Activated gamma-delta T cell (primary cell): ENCODE measurements at places on chromosomes 4 and X.

GRCh38 chrX:130915302-130915701 lies 12.3 kb upstream of the ENOX2 start:
- DNase-seq: no peak

DNA sequence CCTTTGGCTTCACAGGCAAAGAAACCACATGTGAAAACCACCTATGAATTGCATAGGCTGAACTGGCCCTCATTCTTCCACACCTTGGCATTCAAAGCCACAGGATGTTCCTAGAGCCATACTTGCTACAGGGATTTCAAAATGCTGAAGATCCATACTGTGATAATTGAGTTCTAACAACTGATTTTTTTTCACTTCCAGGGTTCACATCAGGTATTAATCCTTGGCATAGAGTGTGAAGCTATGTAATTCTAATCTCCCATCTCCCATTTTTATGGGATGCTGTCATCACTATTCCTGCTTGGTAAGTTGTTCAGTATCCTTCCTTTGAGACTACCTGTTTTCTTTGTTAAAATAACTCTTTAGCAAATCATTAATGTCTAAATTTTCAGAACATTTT lies 1569.2 kb upstream of the ADGRL3 start:
- no peak for DNase-seq

- DNase-seq: no peak
Observed at GRCh38 chrX:120697053-120697452, 67.2 kb upstream of the C1GALT1C1 start.

GRCh38 chr4:116480546-116480945 lies 604.8 kb downstream of the TRAM1L1 start:
- DNase-seq: no peak

DNA sequence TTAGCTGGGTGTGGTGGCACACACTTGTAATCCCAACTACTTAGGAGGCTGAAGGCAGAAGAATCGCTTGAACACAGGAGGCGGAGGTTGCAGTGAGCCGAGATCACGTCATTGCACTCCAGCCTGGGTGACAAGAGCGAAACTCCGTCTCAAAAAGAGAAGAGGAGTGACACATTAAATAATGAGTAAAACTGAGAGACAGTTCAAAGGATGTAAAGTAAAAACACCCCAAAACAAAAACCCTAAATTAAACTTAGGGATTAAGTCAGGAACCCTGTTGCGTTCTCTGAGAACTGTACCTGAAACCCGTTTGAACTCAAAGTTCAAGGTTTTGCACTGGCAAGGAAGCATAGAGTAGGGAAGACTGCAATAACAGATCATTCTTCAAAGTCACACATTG lies 141.7 kb downstream of the BRWD3 start:
- no peak for DNase-seq

DNA sequence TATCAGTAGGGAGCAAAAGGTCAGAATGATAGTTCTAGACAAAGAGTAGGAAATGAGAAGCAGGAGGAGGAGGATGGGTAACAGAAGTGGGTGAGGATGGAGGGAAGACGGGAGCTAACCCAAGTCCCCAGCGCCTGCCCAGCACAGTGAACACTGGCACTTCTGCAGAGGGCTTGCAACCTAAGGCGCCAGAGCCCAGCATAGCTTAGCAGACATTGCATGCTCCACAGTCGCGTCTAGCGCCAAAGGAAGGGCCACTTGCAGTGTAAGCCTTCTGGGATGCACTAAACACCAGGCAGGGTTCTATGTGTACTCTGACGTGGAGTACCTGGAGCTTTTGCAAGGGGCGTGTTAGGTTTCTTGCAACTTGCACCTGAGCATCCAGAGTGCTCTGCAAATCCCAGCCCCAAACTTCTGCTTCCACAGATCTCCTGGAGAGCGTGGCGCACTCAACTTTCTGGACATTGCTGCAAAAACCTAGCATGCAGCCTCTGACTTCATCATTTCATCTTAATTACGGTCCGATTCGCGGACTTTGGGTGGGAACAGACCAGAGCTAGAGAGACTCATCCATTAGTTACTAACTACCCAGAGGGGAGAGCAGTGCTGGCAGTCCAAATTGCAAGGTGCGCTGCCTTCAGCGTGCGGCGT lies 46.5 kb upstream of the NKAP start:
- no peak for DNase-seq

GRCh38 chr4:72935462-72935861 lies 134.1 kb downstream of the COX18 start:
- DNase-seq: no peak

DNA sequence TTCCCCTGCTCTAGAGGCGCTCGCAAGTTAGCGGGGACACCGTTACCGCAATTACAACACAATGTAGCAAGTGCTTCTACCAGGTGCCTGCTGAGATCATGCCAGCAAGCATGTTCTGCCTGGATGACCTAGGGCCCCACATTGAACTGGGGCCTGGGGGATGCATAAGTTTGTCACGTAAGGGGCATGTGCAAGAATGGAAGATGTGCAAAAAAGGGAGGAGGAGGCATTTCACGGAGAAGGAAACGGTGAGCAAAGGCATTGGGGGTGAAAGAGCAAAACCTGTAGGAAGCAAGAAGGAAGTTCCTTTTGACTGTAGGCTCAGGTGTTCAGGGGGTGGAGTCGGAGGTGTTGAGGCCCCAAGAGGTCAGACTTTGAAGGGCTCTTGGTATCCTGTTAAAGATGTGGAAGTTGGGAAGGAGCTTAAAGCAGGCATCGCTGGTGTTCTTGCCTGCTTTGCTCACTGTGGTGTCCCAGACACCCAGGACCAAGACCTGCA lies 602 bp upstream of the SCARB2 start:
- no peak for DNase-seq

DNA sequence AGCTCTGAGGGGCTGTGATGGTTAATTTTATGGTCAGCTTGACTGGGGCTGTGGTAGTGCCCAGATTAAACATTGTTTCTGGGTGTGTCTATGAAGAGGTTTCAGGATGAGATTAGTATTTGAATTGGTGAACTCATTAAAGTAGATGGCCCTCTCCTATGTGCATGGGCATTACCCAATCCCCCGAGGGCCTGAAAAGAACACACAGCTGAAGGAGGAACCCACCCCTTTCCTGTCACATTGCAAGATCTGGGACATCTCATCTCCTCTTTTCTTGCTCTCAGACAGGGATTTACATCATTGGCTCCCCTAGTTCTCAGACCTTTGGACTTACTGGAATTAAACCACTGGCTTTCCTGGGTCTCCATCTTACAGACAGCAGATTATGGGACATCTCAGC lies 29.4 kb upstream of the NDP start:
- no peak for DNase-seq

DNA sequence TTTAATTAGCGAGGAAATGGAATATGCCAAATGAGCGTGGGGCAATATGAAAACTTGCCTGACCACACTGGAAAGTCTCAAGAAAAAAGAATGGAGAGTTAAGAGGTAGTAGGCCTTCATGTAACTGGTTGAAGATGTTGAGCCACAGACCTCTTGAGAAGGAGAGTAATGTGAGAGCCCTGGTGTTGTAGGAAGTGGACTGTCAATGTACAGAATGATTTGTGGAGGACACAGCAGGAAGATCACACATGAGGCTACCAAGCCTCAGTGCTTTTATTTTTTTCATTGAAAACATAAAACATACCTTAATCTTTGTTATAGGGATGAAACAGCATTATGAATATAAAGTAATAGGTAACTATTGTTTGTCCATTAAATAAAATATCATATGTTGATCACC lies 331.6 kb downstream of the UNC5C start:
- DNase-seq: no peak

DNA sequence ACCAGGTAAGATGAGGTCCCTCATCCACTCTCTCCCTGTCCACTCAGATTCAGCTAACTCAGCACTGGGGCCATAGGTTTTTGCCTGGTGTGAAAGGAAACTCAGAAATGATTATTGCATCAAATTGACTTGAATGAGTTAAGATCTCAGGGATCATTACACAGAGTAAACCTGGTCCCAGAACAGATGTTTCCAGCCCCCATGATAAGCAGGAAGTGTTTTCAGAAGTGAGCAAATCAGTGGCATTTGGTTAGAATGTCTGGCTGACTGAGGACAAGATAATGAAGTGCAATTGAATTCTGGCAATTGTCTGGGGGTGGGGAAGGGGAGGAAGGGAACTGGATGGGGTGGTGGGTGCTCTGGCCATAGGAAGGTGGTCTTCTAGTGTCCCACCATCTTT lies 108.0 kb downstream of the CHIC2 start:
- no peak for DNase-seq

DNA sequence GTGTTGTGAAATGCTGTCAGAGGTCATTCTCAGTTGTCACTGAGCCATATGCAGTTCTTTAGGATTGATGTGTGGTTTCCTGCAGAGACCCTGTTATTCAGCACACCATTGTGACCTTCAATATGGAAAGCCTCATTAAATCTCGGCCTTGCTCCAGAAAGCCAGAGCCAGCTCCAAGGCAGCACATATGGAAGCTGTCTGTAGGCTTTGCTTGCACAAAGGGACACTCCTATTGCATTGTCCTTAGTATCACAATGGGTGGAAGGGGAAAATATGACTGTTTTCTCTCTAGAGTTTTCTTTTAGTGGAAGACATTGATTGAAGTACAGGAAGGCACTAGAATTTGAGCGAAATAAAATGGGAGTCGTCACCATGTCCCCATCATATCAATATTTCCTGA lies 179.0 kb downstream of the CEP135 start:
- no peak for DNase-seq

DNA sequence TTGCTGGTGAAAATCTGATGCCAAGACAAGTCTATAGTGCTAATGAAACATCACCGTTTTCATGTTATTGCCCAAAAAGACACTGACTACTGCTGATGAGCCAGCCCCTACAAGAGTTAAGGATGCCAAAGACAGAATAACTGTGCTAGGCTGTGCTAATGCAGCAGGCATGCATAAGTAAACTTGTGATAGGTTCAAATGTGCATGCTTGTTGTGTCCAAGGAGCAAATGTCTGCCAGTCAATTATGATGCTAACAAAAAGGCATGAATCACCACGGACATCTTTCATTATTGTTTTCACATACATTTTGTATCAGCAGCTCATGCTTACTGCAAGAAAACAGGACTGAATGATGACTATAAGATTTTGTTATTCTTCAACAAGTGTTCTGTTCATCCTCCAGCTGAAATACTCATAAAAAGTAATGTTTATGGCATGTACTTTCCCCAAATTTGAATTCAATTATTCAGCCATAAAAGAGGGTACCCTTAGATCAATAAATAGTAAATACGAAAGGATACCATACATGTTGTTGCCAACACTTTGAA lies 306.9 kb upstream of the ARSJ start:
- no peak for DNase-seq

- no peak for DNase-seq
Observed at GRCh38 chr4:91015861-91016260, 888.7 kb downstream of the CCSER1 start.

DNA sequence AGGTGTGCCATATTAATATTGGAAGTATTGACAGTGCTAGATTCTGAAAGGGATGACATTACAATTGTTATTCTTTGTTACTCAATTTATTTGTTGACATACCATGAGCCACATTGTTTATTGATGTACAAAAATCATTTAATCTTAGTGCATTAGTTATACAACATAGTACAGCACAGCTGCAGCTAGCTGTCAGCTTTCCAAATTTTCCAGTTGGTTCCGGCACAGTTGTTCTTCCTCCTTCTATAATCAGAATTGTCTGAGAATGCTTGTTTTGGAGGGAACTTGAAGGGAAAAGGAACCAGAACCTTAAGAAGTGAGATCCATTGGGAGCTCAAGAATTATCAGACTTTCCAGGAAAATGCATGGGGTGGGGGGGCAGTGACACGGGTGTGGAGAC lies 281.4 kb downstream of the ZIC3 start:
- DNase-seq: no peak

GRCh38 chrX:8604131-8604530 lies 127.8 kb downstream of the ANOS1 start:
- DNase-seq: no peak

DNA sequence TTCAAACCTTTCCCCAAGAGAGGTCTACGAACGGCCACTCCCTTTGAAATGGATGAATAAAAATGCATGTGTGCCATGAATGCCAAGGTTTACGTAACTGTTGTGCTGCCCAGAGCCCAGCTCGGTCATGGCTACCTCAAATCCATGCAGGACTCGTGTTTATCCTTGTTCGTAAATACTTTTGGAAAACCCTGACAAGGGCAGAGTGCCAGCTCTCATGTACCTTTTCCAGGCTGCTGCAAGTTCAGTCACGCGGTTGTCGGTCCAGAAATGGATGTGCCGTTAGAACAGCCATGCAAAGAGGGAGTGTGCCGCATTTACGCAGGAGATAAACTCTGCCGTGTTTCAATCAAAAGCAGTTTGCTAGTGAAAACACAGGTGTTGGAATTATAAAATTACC lies 123.4 kb downstream of the AMELX start:
- DNase-seq: no peak

- DNase-seq: no peak
Observed at GRCh38 chr4:10965196-10965595, 280.6 kb upstream of the CLNK start.

- no peak for DNase-seq
Observed at GRCh38 chr4:172826346-172826745, 342.3 kb upstream of the GALNT7 start.

DNA sequence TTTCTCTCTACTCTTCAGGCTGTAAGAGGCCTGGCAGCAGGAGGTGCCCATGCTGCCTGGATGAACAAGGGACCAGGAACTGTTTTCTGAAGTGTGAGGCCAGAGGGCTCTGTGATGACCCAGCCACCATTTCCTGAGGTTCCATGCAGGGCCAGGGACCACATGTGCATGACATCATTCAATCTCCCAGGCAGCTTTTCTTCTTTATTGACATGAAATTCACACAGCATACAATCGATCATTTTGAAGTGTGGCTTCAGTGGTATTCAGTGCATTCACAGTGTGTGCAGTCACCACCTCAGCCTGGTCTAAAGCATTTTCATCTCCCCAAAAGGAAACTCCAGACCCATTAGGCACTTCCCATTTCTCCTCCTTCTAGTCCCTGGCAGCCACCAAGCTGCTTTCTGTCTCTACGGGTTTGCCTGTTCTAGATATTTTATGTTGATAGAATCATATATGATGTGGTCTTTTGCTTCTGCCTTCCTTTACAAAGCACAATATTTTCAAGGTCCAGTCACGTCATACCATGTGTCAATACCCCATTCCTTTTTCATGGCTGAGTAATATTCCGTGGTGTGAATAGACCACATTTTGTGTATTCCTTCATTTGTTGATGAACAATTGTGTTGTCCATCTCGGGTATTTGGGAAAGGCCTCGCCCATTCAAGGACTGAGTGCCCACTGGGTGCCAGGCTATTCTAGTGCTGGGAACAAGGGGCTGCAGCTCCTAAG lies 93.1 kb downstream of the PSAPL1 start:
- no peak for DNase-seq

DNA sequence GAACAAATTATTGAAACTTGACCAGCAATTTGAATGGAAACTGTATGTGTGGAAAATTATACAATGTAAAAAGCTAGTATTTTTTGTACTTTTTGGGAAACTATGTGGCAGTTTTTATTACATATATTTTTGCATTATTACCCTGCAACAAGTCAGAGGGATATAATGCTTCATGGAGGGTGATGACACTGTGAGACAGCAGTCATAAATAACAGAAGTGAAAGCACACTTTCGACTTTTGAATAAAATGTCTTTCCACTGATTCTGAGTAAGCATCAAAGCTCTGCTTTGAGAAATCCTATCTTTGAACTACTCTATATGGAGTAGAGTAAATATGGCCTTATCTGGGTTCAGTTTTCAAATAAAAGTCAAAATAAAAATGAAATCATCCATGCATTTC lies 122.6 kb upstream of the PABPC4L start:
- no peak for DNase-seq

- DNase-seq: no peak
Observed at GRCh38 chr4:139736661-139737060, 71.0 kb downstream of the MGST2 start.

GRCh38 chr4:120855307-120856001 lies 67.1 kb downstream of the PRDM5 start:
- DNase-seq: no peak
